DMS 273 treated with DMSO at 0.1 percent for 48 hours (cell line): ENCODE measurements at places on chromosomes 5 and 9.

GRCh38 chr9:104143550-104143910 is 49.4 kb downstream of the SMC2 start:
- no peak for DNase-seq

DNA sequence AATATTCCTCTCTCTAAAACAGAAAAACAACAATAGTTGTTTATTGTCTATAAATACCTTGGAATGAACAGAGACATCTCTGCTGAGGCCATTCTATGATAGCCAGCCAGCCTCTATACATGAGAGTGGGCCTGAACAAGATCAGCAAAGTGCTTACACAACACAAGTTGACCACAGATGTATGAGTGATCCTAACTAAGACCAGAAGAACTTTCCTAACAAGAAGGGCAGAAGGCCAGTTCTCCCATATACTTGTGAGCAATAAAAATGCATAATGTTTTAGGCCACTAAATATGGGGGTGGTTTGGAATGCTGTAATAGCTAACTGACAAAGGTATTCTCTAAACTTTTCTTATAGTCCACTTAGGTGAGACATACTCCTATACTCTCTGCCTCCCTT is 345.7 kb downstream of the SPATA31D1 start:
- no peak for DNase-seq

- DNase-seq: no peak
Observed at GRCh38 chr9:109632817-109633216, 134.7 kb upstream of the PTPN3 start.

- DNase-seq: no peak
Observed at GRCh38 chr9:8428389-8428788, 628.8 kb upstream of the DMAC1 start.

GRCh38 chr9:111661150-111661801 is at the start of gene GNG10:
Gene GNG10, plus strand, starts transcription at chr9:111661605. Its CDS starts 30 bp downstream, at chr9:111661635.
- DNase-seq: no peak

DNA sequence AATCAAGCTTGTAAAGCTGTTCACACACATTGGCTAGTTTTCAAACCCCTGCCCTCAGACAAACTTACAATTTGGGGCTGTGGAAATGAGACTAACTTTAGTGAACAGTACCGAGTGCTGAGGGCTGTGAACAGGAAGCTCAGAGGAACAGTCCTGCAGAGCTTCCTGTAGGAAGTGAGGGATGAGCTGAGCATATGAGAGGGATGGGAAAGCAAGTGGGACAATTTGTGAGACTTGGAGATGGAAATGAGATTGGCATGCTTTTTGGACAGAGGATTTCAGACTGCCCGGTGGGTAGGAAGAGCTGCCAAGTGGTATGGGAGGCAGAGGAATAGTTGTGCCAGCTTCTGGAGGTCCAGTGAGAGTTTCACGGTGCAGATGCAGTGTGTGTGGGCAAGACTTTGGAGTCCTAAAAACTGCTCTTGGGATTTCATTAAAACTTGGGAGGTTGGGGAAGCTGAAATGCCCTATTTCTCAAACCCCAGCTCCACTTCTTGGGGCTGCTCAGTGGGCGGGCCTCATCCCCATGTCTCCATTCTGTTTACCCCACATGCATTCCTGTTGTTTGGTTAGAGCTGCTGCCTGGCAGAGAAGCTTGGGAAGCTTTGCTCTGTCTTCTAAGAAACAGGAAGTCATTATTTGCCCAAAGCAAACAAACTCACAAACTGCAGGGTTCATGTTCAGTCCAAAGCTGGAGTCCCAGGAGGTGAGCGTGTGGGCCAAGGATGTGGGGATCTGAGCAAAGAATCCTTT is 267.5 kb downstream of the ZSWIM6 start:
- no peak for DNase-seq

DNA sequence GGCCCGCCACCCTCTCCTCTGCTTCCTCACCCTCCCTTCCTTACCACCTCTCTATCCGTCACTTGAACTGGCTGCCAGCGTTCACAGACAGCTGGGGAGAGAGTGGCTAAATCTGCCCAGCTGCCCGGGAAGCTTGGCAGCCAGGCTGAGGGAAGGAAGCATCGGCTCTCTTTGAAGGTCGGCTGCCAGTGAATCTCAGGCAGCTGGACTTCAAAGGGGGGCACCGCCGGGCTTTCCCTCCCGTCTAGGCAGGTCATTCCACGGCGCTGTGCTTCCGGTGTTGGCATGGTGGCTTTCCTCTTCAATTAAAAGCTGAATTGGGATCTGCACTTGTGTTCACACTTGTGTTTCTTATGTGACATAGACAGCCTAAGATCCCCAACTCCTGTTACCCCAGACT is 174.0 kb downstream of the GDNF start:
- peak; percentile 59 for DNase-seq

GRCh38 chr5:35876922-35877321 is 20.2 kb downstream of the IL7R start:
- no peak for DNase-seq

- no peak for DNase-seq
Observed at GRCh38 chr5:60959156-60959555, 14.2 kb downstream of the NDUFAF2 start.

DNA sequence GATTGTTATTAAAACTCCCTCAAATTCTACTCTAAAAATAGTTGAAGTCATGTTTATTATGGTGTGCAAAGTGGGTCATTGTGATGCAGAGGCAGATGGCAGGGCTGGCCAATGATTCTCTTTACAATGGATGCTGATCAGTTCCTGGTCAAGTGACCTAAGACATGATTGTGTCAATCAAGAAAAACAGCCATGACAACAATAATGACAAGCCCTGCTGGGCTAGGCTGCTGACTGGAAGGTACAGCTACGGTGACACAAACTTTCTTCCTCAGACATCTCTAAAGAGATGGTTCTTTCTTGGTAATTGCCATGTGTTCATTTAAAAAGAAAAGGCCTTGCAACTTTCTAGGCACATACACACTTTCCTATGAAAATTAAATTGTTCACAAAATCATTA is 3.6 kb downstream of the SLC24A2 start:
- DNase-seq: no peak

DNA sequence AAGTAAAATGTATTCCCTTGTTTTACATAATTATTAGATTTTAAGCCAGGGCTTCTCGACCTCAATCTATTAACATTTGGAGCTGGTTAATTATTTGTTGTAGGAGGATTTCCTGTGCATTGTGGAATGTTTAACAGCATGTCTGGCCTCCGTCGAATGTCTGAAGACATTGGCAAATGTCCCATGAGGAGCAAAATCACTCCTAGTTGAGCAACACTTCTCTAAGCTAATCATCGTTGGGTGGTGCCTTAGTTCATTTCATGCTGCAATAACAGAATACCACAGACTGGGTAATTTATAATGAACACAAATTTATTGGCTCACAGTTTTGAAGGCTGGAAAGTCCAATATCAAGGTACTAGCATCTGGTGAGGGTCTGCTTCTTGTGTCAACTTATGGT is 13.4 kb upstream of the VPS13A start:
- no peak for DNase-seq

- DNase-seq: peak; percentile 29
Observed at GRCh38 chr5:1437226-1437829, 7.9 kb downstream of the SLC6A3 start.

DNA sequence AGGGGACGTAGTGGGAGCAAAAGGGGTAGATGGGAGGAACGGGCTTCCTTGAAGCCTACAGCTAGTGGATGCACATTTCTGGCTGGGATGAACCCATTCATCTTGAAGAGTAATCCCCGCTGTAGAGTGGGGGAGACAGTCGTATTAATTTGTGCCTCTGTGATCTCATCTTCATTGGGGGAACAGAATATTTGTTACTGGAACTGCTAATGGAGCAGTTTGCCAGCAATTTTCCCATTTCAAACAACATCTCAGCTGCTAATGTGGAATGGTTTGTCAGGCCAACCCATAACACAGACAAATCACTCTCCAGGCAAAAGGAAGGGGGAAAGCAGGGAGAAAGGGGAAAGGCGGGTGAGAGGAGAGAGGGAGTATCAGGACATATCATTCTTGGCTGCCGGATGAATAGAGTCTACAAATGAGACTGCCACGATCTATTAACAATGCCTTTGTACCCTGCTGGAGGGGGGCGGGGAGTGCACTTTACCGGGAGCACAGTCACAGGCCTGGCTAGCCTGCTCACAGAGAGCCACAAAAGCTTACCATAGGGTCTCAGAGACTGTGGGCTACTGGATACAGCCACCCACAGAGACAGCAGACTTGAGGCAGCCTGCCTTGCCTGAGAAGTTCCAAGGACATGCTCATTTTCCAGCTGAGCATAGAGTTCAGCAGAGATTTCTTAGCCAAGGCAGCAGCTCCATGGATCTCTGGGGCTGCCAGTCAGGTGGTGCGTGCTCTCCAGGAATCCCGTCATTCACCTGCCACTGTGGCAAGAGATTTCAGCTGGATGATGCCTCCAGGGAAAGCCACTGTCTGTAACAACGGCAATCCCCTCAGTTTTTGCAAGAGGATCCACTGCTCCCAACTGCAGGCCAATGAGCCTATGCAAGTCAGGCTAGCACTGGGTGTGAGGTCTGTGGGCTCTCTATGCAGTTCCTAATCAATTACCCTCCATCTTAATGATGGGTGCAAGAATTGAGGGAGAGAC is 217.7 kb upstream of the PANK3 start:
- DNase-seq: no peak

DNA sequence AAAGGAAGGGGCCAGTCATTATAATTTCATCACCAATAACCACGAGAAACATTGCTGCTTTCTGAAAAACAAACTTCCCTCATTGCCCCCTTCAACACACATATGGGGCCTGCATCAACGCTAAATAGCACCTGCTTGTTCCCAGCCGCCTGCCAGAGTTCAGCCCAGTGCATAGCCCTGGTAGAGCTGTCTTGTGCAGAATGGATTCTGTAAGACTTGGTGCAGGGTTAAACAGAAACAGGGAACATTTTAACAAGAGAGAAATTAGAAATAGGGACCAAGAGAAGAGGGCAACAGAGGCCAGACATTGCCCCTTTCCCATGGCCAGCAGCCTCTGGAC is 56.7 kb downstream of the UBE2QL1 start:
- DNase-seq: no peak

- no peak for DNase-seq
Observed at GRCh38 chr9:95852059-95853032, 23.1 kb upstream of the ERCC6L2 start.

GRCh38 chr5:105475401-105475800 is 1912.8 kb upstream of the NUDT12 start:
- no peak for DNase-seq

GRCh38 chr9:127123064-127123890 is 842 bp upstream of the ANGPTL2 start:
- no peak for DNase-seq

GRCh38 chr5:94660506-94660905 is 42.0 kb downstream of the SLF1 start:
- DNase-seq: no peak

DNA sequence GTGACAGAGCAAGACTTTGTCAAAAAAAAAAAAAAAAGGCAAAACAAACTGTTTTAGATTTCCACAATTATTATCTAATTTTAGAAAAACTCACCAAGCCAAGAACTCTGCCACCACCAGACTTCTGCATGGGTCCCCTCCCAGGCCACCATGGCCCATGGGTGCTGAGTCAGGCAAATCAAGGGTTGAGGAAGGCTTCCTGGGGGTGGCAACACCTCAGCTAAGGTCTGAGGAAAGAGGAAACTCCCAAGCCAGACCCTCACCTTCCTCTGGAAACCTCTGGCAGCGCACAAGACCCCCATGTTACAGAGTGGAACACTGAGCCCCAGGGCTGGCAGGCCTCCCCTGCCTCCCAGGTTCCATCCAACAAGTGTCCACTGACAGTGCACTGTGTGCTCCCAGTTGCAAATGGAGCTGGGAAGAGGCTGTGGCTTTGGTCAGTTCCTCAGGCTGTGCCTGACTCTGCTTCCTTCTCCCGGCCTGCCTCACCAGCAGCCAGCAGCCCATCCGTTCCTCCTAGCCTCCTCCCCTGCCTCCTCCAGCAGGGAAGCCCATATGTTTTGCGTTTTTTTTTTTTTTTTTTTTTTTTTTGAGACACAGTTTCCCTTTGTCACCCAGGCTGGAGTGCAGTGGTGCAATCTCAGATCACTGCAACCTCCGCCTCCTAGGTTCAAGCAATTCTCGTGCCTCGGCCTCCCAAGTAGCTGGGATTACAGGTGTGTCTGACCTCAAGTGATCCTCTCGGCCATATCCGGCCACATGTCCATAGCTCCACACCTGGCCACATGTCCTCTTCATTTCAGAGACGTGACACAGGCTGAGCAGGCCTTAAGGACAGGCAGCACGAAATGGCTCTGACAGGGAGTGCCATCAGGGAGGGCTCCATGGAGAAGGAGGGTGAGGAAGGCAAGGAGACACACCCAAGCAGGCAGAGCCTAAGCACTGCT is 3.5 kb upstream of the SUSD3 start:
- no peak for DNase-seq

GRCh38 chr9:37156205-37156604 is 35.8 kb downstream of the ZCCHC7 start:
- DNase-seq: no peak

DNA sequence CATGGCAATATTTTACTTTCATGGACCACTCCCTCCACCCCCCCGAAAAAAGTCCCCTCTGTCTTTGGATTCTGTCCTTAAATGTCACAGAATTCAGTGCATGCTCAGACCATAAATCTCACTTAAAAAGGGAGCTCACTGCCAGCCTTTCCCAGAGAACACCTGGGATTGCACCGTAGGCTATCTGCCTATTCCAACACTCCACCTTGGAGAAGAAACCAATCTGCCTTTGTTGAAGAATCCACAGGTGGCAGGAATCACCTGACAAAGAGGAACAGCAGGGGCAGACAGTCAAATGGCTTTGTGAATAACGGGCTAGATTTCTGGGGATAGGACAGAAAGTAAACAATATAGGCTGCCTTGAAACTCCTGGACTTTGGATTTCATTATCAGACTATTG is 306.7 kb upstream of the BRINP1 start:
- DNase-seq: no peak

GRCh38 chr9:111807197-111807596 is 12.5 kb upstream of the SHOC1 start:
- no peak for DNase-seq

DNA sequence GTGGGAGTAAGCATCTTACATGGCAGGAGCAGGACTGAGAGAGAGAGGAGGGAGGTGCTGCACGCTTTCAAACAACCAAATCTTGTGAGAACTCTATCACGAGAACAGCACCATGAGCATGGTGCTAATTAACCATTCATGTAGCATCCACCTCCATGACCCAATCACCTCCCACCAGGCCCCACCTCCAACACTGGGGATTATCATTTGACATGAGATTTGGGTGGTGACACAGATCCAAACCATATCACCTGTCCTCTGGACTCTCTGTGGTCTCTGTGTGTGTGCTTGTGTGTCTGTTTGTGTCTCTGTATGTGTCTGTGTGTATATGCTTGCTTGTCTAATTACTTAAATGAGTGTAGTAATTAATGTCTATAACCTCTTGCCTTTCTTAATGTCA is 31.1 kb downstream of the SEC61B start:
- DNase-seq: no peak

- no peak for DNase-seq
Observed at GRCh38 chr5:89268460-89268859, 385.5 kb upstream of the MEF2C start.

GRCh38 chr5:43839218-43839617 is 236.2 kb downstream of the NNT start:
- no peak for DNase-seq
